A549 treated with CpdA at 1 μM for 4 hours (cell line): ENCODE measurements at places on chromosomes 11 and 22. TPM values are rescaled to one million over a fixed set of nuclear protein-coding genes. Genes with fewer than 3 reads are reported as not detected.

The UCP3 gene
- total RNA-seq = 1.0 to 2.0 TPM (median 1.7 TPM) in 5 replicates

The KRTAP5-10 gene
- not detected in 5 replicates for total RNA-seq

The CDKN1C gene
- total RNA-seq = 0.52 to 0.92 TPM (median 0.71 TPM) in 5 replicates

The APOL3 gene
- 0.05 to 0.14 TPM in 2 of 5 replicates, not detected in the others for total RNA-seq

The C11orf16 gene
- total RNA-seq = not detected in 5 replicates

The GRK3 gene
- total RNA-seq = 3.1 to 4.5 TPM (median 3.8 TPM) in 5 replicates

The ANKK1 gene
- total RNA-seq = 0.02 to 0.12 TPM in 2 of 5 replicates, not detected in the others

The NXPE1 gene
- total RNA-seq = not detected in 5 replicates

The SH3BP1 gene
- total RNA-seq = 1.2 to 2.8 TPM (median 2.0 TPM) in 5 replicates

The TIMP3 gene
- 1.4 to 3.0 TPM (median 2.0 TPM) in 5 replicates for total RNA-seq

The MYEOV gene
- total RNA-seq = 99.6 to 113 TPM (median 112 TPM) in 5 replicates

The KRTAP5-6 gene
- not detected in 5 replicates for total RNA-seq

The MRGPRX2 gene
- total RNA-seq = not detected in 5 replicates

The GSTT2B gene
- 0.28 to 0.48 TPM (median 0.40 TPM) in 4 of 5 replicates, not detected in the other for total RNA-seq

The TMEM109 gene
- total RNA-seq = 99.5 to 133 TPM (median 128 TPM) in 5 replicates

The HTR3A gene
- not detected in 5 replicates for total RNA-seq

The FERMT3 gene
- total RNA-seq = 1.6 to 4.1 TPM (median 2.1 TPM) in 5 replicates

The TSPAN18 gene
- total RNA-seq = 1.9 to 2.8 TPM (median 2.4 TPM) in 5 replicates

The PGA4 gene
- not detected in 5 replicates for total RNA-seq

The KCNQ1 gene
- 0.24 to 0.83 TPM (median 0.43 TPM) in 5 replicates for total RNA-seq

The CNGA4 gene
- total RNA-seq = 0.06 to 0.18 TPM in 2 of 5 replicates, not detected in the others

The FOLH1 gene
- total RNA-seq = not detected in 5 replicates

The CDHR5 gene
- 0.03 to 0.19 TPM (median 0.03 TPM) in 3 of 5 replicates, not detected in the others for total RNA-seq

The FOLR2 gene
- not detected in 5 replicates for total RNA-seq

The SLC1A2 gene
- 0.03 to 0.12 TPM (median 0.08 TPM) in 5 replicates for total RNA-seq

The CATSPER1 gene
- total RNA-seq = 1.2 to 2.0 TPM (median 1.3 TPM) in 5 replicates

The TRIM49D1 gene
- total RNA-seq = not detected in 5 replicates

The C11orf54 gene
- 11.5 to 13.1 TPM (median 12.0 TPM) in 5 replicates for total RNA-seq
